ENCODE measurements at places on chromosomes 16 and 17.

DNA sequence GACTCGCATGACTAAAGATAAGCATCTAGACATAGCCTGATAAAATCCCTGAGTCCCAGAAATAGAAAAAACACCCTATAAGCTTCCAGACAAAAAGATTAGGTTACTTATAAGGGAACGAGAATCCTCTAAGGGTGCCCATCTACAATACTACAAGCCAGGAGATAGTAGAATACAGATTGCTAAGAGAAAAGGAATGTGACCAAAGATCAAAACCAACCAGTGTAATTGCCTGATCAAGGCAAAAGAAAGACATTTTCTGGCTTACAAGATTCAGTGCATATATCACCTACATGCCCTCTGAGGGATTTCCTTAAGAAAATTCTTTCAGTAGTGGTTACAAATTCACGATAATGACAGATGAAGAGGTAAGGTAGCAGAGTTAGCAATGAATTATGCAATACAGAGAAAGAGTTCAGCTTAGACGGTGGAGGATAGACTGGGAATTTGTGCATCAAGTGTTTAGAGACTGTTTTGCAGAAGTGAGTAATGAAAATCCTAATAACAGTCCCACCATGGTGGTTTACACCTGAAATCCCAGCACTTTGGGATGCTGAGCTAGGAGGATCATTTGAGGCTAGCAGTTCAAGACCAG is 35.0 kb downstream of the BCL7C start:
- DNase-seq, result no peak

DNA sequence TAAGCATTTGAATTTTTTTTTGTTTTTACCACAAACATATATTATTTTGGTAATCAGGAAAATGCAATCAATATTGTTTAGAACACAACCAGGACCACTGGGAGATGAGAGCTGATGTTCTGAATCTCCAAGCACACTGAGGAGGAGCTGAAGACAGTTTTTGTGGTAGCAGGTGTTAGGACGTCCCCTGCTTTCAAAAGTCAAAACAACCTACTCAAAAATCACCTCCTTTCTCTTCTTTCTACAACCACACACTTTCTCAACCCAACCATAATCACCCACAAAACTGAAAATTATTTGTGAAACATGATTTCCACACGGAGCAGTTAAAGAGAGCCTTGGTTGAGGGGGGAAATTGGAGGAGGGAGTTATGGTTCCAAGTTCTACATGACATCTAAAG is 26.7 kb upstream of the CFAP20 start:
- no peak for DNase-seq

DNA sequence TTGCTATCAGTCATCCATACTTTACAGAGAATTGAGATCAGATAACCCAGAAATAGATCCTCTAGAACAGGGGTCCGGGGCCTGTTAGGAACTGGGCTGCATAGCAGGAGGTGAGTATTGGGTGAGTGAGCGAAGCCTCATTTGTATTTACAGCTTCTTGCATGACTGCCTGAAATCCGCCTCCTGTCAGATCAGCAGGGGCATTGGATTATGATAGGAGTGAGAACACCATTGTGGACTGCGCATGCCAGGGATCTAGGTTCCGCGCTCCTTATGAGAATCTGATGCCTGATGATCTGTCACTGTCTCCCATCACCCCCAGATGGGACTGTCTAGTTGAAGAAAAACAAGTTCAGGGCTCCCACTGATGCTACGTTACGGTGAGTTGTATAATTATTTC is 13.0 kb upstream of the SCIMP start:
- no peak for DNase-seq

DNA sequence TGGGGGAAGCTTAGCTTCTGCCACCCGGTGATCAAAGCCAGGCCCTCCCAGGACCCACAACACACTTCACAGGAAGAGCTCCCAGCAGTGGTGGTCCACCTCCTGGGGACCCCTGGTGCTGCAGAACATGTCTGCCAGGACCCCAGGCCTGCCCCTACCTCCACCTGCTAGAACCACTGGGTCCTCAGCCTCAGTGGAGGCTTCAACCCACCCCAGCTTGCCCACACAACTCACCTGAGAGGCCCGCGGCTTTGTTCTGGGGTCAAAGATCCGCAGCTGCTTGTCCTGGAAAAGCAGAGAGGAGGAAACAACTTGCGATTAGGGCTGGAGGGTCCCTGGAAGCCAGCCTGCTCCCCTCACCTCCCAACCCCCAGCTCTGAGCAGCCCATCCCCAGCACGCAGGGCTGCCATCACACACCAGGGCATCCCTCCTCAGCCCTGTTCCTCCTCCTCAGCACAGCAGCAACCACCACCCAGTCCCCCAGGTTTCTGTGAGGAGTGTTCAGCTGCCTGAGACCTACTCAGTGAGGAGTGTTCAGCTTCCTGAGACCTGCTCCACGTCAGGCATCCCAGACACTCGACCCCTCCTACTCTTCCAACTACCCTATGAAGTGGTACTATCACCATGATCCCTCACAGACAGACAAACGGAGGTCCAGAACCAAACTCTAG is 21.2 kb downstream of the CORO7 start:
- DNase-seq, result no peak

DNA sequence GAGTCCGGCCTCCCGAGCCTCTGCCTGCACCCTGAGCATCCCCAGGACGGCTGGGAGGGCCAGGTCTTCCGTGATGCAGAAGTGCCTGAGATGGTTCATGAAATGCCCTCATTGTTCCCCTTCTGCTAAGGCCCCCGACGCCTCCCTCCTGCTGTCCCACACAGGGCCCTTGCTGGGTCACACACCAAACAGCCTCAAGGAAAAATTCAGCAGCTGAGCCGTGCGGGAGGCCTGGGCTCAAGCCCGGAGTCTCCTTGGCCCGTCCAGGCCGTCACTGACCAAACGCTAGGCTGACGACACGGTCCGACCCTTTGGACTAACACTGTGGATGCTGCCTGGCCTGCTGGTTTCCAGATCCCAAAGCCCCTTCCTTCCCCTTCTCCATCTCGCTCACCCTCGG is 90.2 kb downstream of the RTN4RL1 start:
- DNase-seq, result no peak

- DNase-seq, result no peak
Observed at GRCh38 chr16:61946019-61946418, 90.2 kb downstream of the CDH8 start.

GRCh38 chr17:79104898-79105600 is 30.4 kb downstream of the ENGASE start:
- no peak for DNase-seq

DNA sequence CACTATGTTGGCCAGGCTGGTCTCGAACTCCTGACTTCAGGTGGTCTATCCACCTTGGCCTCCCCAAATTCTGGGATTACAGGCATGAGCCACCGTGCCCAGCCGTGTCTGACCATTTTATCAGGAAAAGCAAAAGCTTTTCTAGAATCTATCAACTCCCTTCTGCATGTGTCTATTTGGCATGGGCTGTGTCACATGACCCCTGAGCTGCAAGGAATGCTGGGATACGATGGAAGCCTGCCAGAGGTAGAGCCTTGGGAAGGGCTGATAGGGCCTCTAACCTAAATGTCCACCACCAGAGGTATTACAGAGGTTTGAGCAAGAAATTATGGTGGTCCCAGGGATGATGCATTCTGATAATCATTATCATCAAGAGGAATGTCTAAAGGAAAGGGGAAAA is 616.2 kb downstream of the WWOX start:
- DNase-seq, result no peak

Data from substantia nigra (tissue), 51 donors.